ENCODE measurements at places on chromosomes 5 and 9.

- no peak for DNase-seq
Observed at GRCh38 chr5:39717176-39717897, 292.6 kb upstream of the DAB2 start.

- no peak for DNase-seq
Observed at GRCh38 chr5:153157156-153157555, 333.3 kb upstream of the GRIA1 start.

GRCh38 chr9:115106642-115107041 lies 11.3 kb downstream of the TNC start:
- DNase-seq, result no peak

DNA sequence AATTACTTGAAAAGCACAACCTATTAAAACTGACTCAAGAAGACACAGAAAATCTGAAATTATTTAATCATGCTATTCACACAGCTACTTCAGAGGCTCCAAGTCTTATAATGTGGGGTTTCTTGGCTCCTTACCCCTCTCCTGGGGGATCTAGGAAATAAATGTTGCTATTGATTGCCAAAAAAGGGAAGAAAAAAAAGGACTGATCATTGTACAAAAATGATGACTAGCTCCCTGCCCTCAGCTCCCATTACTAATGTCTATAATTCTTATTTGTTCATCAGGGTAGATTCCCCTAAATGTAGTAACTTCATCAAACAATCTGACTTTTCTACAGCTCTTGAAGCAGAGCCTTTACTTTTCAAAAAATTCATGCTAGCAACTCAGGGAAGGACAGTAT lies 3.3 kb upstream of the SMC5 start:
- no peak for DNase-seq

DNA sequence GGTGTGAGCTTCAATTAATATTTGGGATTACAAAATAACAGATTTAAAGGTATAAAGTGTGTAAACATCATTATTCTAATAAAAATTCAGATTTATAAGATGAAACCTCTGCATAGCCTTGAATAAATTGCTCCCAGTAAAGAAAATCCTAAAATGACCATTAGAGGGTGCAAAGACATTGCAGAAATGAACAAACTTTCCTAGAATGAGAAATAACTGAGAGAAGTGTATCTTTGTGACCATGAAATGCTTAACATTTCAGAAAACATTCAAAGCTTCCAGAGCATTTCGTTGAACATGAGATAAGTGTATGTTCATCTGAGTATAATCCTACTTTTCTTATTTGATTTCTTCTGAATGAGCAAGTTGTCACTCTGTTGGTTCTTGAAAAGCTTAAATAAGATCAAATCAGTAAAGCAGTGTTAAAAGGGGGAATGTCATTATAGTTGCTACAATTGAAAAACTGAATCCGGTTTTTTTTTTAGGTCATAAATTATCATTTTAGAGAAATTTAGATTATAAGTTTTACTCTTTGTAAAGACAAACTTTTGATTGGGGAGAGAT lies 24.7 kb upstream of the NUDT12 start:
- no peak for DNase-seq

DNA sequence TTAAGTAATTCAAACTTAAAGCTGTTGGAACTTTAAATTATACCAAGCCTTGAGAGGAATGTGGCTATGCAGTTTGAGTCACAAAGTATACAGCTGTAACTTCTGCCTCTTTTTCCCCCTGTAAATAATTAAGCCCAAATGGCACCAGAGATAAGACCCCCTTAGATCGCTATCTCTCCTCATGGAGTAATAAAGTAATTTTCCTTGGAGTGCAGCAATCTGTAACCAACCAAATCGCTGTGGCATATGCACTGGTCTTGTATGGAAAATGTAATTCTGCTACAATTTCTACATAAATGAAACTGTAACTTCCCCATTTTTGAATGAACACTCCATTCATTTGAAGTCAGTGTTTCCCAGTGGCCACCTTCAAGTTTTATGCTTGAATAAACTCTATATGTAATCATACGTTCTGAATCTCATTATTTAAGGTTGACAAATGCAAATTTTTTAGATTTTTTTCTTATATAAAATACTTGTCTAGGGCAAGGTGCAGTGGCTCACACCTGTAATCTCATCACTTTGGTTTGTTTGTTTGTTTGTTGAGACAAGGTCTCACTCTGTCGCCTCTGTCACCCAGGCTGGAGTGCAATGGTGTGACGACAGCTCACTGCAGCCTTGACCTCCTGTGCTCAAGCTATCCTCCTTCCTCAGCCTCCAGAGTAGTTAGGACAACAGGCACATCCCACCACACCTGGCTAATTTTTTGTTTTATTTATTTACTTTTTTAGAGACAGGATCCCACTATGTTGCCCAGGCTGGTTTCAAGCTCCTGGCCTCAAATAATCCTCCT lies 12.3 kb downstream of the SUSD1 start:
- DNase-seq, result no peak

GRCh38 chr5:56529666-56530430 lies 285.5 kb upstream of the MAP3K1 start:
- DNase-seq, result no peak

DNA sequence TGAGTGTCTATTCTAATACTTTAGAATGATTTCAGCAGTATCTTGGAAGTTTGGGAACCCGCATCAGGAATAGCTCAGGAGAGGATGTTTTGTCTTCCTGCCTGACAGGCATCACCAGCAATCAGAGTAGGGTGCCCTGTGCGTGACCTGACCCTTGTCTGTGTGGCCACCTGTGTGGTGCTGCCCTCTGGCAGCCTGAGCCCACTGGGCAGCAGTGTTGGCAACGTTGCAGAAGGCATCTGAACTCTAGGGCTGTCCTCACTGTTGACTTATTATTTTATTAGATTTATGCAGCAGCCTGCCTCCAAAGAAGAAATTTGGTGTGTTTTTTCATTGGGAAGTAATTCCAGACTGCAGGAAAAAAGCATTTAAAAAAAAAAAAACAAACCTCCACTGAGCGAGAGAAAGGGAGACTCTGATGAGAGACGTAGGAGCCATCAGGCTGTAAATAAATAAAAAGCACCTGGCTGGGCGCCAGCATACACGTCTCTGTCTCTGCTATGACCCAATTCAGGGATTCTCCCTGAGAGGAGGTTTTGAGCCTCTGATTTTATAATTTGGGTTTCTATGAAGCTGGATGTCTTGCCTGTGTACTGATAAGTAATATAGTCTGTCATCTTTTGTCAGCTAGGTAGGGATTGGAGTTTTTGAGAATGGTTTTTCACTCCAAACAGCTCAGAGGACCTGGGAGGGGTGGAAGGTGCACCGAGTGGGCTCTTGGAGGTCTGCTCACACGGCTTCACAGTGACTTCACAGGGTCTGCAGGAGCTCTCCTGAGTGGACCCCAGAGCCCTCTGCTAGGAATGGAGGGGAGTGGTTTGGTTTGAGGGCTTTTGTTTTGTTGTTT lies 49.0 kb downstream of the FAM78A start:
- DNase-seq, result no peak

GRCh38 chr5:171849585-171850323 lies 64.1 kb downstream of the SMIM23 start:
- no peak for DNase-seq

- DNase-seq, result no peak
Observed at GRCh38 chr9:133054966-133055365, 6.8 kb upstream of the CEL start.

- no peak for DNase-seq
Observed at GRCh38 chr5:59325070-59325469, 568.5 kb downstream of the PDE4D start.

- DNase-seq, result no peak
Observed at GRCh38 chr5:153520952-153521351, 30.5 kb downstream of the GRIA1 start.

- DNase-seq, result no peak
Observed at GRCh38 chr9:89317282-89317681, 1.0 kb upstream of the SECISBP2 start.

DNA sequence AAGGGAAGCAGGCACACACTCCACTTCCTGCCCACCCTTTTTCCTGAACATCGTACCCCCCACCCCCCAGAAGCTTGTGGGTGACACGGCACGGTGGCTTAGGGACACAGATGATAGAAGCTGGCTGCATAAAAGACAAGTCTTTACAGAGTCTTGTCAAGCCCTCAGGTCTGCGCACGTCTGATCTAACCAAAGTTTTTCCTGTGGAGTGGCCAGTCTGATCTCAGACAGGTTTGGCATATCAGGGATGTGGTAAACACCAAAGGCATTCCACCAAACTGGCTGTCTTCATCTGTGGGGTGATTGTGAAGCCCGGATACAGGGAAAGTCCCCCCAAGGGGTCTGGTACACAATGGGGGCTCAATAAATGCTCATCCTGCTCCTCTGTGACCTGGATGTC lies 50.0 kb downstream of the CRB2 start:
- no peak for DNase-seq

DNA sequence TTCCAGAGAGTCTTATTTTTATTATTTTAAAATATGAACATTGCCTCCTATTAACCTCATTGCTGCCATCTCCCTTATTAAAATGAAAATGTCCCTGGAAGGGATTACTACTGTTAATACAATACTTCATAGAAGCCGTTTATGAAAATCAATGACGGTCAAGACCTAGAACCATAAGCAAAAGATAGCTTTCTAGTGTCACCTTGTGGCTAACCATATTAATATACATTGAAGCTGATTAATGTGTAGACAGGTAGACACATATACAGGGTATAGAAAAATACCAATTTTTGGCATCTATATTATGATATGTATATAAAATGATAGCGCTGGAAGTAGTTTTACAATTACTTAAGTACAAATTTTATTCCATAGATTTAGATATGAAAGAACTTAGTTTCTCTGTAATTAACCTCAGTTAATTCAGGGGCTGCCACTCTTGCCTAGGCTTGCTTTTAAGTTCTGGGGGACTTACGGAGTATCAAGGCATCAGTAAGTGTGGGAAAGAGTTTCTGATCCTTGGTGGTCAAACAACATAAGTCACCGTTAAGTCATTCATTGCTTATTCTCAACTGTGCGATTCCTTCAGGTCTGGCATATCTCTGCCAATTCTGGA lies 2.5 kb upstream of the YTHDC2 start:
- DNase-seq, result no peak

DNA sequence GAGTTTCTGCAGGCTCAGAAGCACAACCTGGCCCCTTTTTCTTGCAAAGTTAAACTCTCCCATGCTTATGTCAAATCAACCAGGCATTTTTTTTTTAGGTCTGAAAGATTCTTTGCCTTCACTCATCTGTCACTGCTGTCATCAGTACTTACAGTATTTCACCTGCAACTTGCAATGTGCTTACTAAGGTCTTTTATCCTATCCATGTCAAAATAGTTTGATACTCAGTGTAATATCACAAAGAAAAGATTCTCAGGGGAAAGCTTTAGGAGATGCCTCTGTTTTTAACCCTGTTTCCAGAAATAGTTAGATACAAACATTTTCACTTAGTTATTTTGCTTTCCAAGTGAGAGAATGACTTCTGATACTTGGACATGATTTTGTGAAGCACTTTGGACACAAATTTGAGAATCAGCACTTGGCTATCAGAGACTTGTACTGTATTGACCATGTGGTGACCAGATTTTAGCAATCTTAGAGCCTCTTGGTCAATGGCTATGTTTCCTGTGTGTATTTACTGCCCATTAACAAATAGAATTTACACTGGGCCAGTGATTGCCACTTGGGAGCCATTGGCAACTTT lies 428.2 kb downstream of the IRX1 start:
- no peak for DNase-seq

GRCh38 chr9:19033015-19033414 lies at the start of gene SAXO1:
Gene SAXO1 (minus strand): TSS chr9:19033209. CDS start chr9:19032908, 301 bp downstream.
- DNase-seq, result no peak

- DNase-seq, result no peak
Observed at GRCh38 chr5:44387406-44387805, 1.8 kb downstream of the FGF10 start.
